Ascending aorta (tissue), 2 donors: ENCODE measurements at places on chromosomes 3 and 15.

DNA sequence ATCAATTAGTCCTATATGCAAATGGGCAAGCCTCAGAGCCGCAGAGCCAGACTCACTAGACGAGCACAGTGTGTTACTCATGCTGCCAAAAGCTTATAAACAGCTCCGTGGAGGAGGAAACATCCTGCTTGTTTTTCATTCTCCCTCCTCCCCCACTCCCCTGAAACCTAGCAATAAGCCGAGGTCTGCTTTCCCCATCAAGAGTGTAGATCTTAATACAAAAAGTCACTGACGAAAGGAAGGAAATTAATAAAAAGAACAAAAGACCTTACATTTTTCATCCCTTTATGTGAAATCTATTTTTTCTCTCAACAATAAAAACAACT, 88.5 kb downstream of the XXYLT1 start:
- DNase-seq = no peak

DNA sequence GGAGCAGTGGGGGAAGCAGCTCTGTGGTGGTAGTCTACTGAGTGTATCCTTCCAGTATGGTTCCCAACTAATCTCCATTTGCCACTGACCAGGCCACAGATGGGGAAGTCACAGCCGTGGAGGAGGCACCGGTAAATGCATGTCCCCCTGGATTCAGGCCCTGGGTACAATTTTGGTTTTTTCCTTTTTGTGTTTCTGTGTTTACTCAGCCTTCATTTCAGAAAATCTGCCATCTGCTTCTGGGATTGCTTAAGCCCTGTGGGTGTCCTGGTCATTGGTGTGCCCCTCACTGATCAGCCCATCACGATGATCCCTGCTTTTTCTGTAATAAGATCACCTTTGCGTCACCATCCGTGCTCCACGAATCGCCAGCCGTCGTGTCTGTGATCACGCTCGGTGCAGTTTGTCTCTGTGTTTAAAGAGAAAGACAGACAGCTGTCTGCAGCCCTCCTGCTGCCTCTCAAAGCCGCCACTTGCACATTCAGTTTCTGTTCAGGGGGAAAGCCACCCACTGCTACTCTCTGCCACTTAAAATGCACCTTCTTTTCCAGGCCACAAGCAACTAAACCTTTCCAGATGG, 68.9 kb downstream of the DNASE1L3 start:
- DNase-seq = no peak

DNA sequence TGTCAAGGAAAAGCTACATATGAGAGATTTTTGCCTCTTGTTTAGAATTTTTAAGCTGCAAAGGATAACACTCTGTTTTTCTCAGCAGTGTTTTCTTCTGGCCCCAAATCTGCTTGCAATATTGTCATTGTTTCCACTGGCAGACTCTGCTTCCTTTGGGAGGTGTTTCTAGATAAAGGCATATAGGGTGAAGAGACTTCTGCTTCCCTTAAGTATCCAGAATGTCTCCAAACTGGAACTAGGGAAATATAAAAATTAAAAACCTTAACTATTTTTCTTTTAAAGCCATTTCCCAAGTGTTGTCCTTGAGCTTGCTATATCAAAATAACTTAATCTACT, 225.8 kb downstream of the CGGBP1 start:
- no peak for DNase-seq

- DNase-seq = no peak
Observed at GRCh38 chr3:118810499-118811035, 224.1 kb downstream of the IGSF11 start.

- DNase-seq = no peak
Observed at GRCh38 chr3:57903124-57903890, 104.9 kb upstream of the FLNB start.

- DNase-seq = no peak
Observed at GRCh38 chr15:60673918-60674558, 195.1 kb upstream of the ICE2 start.
